Iris pigment epithelial cell (primary cell): ENCODE measurements at places on chromosomes 1 and 21.

GRCh38 chr1:185807275-185807674 lies 73.1 kb downstream of the HMCN1 start:
- DNase-seq, result no peak

DNA sequence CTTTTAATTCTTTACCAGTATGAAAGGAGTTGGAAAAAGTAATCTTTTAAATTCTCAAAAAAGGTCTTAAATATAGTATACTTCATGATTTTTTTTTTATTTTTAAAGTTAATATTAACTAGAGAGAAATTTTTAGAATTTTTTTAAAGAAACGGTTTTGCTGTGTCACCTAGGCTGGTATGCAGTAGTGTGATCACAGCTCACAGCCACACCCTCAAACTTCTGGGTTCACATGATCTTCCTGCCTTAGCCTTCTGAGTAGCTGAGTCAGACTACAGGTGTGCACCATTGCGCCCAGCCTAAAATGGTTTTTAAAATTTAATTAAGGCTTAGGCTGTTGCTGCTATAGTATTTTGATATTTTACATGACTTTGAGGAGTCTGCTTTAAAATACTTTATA lies 52.4 kb downstream of the TLCD4 start:
- peak; percentile 9 for DNase-seq

DNA sequence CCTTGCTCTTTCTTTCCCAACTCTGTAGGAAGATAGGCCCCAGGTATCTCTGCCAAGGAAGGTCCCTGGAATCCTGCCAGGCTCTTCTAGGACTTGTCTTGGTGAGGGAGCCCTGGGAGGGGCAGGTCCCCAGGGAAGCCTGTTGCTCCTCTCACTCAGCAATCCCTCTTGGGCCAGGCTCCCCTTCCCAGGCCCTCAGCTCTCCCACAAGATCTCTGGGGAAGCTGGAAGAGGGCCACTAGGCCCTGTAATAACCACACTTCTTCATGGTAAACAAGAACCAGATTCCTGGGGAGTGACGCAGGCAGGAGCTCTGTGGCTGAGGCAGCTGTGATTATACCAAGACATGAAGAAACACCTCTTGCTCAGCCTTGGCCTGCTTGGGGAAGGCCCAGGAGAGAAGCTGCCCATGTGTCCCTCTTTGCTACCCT lies 9.9 kb upstream of the MAPKAPK2 start:
- DNase-seq, result peak; percentile 100

DNA sequence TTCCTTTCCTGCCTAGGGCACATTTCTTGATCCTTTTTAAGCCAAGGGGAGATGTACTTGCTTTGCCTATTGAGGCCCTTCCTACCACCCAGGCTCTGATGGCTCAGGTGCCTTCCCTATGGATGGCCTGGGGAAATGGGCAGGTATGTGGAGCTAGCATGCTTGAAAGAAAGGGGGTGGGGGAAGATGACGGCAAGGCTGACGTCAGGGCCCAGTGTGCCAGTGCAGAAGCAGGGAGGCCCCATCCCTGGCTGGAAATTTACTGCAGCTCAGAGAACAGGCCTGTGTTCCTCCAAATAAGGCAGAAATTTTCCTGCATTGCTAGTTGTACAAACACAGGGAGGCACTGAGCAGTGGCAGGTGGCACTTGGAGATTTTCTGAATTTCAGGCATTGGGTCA lies 453.2 kb upstream of the VAMP3 start:
- DNase-seq, result no peak

DNA sequence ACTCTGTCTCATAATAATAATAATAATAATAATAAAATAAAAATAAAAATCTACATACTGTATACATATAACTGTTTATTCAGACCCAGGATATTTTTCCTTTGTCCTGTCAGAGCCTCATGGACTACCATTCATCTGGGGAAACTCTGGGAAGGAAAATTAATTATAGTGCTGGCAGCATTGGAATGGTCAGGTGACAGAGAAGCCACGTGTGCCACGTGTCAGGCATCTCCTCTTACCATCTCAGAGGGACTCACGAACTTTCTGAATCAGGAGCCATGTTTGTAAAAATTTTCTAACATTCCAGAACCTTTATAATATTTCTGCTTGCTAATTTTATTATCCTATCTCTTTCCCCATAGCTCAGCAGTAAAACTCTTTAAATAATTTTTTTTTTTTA lies 97.8 kb upstream of the HNRNPU start:
- no peak for DNase-seq

DNA sequence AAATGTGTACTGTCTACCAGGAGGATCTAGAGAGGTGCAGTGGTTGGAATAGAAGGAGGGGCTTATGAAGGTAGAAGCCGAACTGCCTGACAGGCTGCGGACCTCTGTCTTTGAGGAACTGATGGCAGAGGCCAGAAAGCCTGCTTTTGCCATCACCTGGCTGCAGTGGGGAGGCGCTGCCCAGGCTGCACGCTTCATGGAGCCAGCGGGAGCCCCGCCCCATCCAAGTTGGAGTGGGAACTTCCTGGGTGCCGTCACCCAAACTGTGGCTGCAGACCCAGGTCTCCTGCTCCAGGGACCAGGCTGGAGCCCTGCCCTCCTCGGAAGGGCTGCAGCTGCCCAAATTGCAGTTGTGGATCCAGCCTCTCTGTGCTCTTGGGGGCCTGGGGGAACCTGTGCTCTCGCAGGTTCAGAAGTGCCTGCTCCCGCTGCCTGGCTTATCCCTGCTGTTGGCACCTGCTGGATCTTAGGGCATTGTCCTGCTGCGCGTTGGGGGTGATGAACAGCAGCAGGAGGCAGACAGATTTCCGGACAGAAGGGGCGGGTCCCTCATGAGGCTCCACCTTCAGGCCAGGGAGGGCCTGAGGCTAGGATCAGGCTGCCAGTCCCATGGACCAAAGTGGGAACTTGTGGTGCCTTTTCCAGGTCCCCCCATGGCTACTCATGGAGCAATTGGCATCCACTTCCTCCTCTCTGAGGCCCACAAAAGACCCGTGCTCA lies 118.0 kb upstream of the PLPPR4 start:
- DNase-seq, result no peak

- no peak for DNase-seq
These were observed 158.5 kb downstream of the HS2ST1 start for GRCh38 chr1:87072904-87073303.

DNA sequence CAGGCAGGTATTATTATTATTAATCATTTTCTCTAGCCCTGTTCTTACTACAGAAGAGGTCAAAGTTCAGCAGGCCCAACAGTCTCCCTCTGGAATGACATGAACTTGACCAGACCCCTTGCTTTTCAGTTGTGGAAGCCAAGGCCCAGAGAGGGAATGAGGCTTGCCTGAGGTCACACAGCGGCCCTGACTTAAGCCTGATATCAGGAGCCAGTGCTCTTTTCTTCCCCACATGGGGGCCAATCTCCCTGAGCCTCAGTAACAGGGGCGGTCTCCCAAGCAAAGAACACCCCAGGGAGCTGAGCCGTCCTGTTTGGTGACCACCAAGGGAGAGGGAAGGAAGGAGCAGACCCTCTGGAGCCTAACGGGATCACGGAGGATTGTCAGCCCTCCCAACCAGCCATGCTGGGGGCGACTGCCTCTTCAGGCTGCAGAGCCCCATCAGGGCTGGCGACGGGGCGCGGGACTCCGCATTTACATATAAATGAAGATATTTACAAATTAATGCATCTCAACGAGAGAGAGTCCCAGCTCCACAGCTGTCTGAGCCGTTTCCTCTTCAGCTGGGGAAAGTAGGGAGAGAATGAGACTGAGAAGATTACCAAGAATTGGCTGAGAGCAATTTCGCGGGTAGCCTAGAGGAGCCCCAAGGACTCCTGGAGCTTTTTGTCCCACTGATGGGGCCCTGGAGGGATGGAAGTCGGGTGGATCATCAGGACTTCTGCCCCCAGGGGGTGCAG lies 186.1 kb upstream of the KLHDC7A start:
- no peak for DNase-seq

DNA sequence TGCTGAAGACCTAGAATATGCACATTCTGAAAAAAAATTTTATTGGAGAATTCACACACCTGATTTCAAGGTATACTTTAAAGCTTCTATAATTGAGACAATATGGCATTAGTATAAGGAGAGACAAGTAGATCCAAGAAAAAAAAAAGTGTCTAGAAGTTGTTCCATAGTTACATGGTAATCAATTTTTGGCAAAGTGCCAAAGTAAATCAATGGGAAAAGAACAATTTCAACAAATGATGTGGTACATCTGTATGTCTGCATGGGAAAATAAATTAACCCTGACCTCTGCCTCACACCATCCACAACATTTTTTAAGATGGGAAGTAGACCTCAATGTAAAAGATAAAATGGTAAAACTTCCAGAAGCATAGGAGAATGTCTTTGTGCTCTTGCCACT lies 21.3 kb upstream of the BACH1 start:
- DNase-seq, result no peak

- DNase-seq, result no peak
These were observed 8.9 kb upstream of the LEFTY1 start for GRCh38 chr1:225897595-225898514.

GRCh38 chr1:153428073-153428638 lies 11.8 kb downstream of the S100A7A start:
- DNase-seq, result no peak

DNA sequence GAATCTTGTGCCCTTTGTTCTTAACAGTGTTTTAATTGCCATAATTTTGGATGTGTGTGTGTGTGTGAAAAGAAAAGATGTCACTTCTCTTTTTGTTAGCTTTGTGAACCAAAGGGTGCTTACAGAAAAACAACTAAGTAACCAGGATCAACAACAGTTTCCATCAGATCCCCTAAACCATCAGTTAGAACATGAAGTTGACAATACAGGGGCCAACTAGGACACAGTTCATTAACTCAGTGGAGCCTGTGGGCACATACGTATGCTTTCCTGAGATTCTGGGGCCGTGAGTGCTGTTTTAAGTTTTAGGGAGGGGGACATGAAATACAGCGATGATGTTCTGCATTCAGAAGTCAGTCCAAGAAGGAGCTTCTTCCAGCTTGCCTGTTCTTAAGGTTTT lies 133.6 kb downstream of the TLR5 start:
- DNase-seq, result no peak

DNA sequence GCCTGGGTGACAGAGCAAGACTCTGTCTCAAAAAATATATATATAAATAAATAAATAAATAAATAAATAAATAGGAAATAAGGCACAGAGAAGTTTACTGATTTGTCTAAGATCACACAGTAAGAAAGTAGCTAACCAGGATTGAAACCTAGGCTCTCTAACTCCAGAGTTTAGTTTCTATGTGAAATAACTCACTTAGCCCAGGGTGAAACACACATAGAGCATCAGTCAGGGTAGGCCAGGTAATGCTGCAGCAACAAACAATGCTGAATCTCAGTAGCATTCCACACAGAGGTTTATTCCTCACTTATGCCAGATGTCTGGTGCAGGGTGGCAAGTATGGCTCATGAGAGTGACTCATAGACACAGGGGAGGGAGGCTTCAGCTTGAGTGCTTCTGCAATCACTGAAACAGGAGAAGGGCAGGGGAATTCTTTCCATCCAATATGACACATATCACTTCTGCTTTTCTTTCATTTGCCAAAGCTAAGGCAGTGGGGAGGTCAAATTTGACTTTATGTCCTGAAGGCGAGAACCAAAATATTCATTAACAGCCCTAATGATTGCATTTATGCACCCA lies 37.1 kb upstream of the KANK4 start:
- DNase-seq, result peak; percentile 92

- DNase-seq, result peak; percentile 53
These were observed 39.2 kb upstream of the RUNX1 start for GRCh38 chr21:35088319-35088771.
